T1000 (cell line): ENCODE measurements at places on chromosomes 2 and 18.

- DNase-seq = no peak
These were observed 7.3 kb upstream of the CRYBA2 start for GRCh38 chr2:219000569-219000960.

GRCh38 chr18:46264255-46264654, 160.1 kb downstream of the HAUS1 start:
- DNase-seq = no peak

DNA sequence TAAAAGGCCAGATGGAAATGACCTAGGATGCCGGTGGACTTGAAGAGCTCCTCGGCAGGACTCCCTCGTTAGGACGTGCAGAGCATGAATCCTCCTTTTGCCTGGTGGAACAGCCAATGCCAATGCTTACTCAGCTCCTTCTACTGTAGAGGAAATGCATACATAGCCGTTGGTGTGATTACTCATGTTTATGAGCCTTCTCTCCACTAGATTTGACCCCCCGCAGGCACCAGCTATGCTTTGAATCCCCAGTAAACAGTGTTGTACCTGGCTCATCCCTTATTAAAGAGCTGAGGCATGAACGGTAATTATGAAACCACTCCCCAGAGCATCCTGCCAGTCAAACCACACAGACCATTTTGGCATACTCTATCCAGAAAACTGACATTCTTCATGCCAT, 172.8 kb downstream of the ANTXR1 start:
- peak; percentile 66 for DNase-seq

- no peak for DNase-seq
These were observed 371.8 kb downstream of the EPHA4 start for GRCh38 chr2:221200184-221200839.

DNA sequence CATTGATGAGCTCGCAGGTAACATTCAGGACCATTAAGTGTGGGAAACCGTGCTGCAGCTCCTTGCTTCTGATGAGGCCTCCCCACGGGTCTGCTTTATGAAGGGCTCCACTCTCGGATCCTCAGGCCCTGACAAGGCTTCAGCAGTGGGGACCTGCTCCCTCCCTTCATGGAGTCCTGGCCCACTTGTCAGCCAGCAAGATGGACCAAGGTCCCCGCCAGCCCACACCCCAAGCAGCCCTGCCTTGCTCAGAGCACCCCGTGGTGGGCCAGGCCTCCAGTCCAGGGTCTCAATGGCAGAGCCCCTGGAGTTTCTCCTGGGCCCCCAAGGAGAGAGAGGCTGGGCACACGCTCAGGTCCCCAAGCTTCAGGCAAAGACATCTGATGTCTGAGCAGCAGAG, 41.5 kb downstream of the CROCC2 start:
- DNase-seq = no peak

- DNase-seq = no peak
These were observed 8.0 kb downstream of the HAAO start for GRCh38 chr2:42784204-42784880.

- no peak for DNase-seq
These were observed 14.0 kb upstream of the ANKRD62 start for GRCh38 chr18:12079491-12080237.

DNA sequence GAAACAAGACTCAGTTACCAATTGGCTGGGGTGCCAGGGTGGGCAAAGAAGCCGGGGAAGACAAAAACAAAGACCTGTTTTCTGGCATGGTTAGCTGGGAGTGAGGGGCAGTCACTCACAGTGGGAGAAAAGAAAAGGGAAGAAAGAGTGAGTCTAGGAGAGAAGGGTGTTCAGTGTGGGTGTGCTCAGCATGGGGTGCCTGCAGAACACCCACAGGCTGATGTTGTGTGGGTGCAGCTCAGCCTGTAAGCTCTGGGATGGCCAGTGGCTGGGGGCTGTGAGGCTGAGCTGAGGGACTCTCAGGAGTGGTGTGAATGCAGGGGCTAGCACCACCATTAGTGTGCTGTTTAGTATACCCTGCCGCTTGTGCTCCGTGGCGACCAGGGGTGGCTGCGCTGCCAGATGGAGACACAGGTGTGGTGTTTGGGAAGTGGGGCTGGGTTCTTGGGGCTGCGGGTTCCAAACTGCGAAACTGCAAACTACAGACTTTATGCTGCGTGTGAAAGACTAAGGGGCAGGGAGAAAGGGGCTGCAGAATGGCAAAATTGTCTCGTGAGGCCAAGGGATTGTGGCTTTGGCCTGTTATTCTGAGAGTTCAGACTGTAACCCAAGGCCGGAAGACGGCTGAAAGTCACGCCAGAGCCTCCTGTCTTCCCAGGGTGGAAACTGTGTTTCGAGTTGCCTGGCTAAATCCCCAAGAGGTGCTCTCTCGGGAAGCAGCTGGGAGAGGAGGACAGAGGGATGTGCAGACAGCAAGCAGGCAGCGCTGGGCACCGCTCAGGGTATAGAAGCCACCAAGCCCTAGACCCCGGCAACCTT, 156.3 kb downstream of the TTC32 start:
- no peak for DNase-seq

- no peak for DNase-seq
These were observed 119.7 kb downstream of the TACR1 start for GRCh38 chr2:75079575-75079974.

DNA sequence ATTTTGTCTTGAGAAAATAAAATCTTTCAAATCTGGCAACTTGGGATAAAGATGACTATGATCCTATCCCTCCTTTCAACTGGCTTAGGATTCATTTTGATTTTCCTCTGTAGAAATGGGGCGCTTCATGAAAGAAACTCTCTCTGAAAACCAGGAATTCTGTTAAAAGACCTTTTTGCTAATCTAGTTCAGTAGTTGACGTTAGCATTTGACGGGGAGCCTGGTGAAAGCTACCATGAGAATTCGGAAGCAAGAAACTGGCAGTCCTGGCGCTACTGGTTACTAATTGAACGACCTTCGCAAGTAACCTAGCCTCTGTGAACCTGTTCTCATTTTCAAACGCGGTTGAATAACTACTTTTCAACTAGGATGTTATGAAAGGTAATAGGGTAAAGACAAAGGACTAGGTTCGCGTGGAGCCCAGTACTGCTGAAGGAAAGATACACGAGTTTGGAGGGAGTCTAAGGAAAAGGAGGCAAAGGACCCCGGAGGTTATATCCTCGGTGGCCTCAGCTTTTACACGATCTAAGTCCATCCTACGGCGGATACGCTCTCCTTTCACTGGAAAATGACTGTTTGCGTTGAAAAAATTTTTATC, 604 bp upstream of the STK11IP start:
- no peak for DNase-seq

DNA sequence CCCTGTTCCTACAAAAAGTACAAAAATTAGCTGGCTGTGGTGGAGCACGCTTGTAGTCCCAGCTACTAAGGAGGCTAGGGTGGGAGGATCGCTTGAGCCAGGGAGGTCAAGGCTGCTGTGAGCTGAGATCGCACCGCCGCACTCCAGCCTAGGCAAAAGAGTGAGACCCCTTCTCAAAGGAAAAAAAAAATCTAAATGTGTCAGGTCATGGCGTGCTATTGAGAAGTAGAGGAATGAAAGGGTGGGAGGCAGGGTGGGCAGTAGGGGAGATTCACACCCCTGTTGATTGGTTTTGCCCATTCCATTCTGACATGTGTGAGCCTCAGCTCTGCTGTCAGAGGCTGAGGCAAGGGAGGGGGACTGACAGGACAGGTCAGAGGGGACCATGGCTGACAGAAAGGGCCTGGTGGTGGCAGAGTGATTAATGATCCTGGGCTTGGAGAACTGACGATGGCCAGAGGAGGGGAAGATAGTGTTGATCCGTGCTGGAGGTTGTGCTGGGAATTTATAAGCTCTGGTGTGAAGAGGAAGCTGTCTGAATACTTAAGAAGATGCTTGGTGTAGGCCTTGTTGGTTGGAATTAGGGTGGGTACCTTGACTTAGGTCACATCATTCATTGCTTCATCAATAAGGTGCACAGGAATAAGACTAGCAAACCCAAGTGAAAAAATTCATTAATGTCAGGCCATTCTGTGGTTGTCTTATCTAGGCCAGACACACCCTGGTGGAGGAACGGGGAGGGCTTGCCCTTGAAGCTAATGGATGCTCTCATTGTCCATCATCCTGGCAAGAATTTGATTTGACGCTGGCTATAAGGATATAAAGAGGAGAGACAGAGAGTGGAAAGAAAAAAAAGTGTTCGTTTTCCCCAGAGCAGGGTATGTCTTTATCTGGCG, 19.1 kb upstream of the SMARCAL1 start:
- DNase-seq = no peak

DNA sequence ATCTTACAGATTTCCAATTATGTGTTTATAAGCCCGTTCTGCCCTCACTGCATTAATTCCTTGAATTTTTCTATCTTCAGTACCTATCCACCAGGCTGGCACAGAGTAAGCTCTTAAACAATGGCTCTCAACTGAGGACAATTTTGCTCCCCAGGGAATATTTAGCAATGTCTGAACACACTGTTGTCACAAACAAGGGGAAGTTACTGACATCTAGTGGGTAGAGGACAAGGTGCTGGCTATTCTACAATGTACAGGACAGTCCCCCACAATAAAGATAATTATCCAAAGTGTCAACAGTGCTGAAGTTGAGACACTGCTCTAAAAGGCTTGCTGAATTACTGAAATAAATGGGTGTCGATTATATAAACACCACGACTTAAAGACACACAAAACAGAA, 5.0 kb downstream of the NDUFS1 start:
- DNase-seq = no peak

DNA sequence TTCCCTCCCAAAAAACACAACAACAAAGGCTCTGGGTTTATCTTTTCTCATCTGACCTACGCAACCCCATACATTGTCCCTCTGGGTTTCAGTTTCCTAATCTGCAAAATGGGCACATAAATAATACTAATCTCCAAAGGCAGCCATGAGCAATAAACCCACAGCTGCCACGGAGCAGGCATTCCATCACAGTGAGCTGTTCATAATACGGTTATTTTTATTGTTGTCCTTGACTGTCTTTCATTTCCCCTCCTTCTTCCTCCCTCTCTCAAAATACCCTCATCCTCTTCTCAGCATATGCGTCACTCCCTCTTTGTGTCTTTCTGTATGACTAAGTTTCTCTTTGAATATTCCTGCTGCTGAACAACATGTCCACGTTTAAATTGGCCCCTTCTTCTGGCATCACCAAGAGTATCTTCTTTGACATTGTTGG, 129.8 kb upstream of the CAB39 start:
- DNase-seq = no peak

DNA sequence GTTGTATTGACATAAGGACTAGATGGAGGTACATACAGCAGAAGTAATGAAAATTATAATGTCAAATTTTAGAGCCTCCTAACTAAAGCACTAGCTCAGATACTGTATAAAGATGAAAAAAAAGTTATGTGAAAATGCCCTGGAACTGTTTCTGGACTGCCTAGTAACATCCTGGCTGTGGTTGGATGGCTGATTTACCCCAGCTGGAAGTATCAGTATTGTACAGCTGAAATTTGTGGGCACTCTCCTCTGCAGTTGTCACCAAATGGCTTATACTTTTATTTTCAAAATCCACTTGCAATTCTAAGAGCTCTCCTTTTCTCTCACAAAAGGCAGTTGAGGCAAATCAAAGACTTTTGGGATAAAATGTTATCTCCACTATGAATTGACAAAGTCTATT, 239.2 kb downstream of the RPIA start:
- no peak for DNase-seq

- no peak for DNase-seq
These were observed 79.6 kb upstream of the PKDCC start for GRCh38 chr2:41968182-41968578.

GRCh38 chr18:74416124-74416523, 41.0 kb downstream of the DIPK1C start:
- no peak for DNase-seq

- DNase-seq = no peak
These were observed 27.0 kb downstream of the TMEM182 start for GRCh38 chr2:102788885-102789260.

DNA sequence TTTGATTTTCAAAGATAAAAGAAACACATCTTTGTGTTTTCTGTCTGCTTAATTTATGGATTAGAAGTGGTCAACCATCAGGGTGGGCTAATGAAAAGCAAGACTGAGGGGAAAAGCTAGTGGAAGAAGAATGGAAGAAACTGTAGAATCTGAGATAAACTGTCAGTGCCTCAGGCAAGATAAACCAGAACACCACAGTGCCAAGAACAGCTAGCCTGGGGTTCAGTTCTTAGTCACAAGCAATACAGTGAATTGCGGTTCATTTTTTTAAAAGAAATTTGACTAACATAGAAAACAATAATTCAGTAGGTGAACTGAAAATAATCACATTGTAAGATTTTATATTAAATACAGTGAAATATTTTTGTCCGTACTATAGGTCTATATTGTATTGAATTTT, 22.0 kb upstream of the LNPK start:
- no peak for DNase-seq

- DNase-seq = no peak
These were observed 28.6 kb upstream of the PPP4R1 start for GRCh38 chr18:9642799-9643462.

GRCh38 chr18:53886058-53886457, 338.4 kb downstream of the MBD2 start:
- DNase-seq = no peak

DNA sequence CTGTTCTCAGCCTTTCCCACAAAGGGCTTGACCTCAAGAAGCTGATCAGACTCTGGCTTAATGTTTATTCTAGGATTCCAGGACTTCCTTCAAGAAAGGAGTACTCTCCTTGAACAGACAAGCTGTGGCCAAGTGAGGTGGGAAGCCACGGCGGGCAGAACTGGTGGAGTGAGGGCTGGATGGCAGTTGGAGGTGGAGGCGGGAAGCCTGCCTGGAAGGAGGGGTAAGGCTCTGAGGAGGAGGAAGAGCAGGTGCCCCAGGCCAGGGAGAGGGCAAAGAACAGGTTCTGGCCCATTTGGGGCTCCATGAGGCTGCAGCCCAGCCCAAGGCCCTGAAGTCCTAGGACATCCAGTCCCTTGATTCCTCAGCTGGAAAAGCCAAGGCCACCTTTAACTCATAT, 143.9 kb downstream of the CYP26B1 start:
- no peak for DNase-seq

GRCh38 chr2:207133820-207134519, 31.8 kb downstream of the KLF7 start:
- peak; percentile 62 for DNase-seq

DNA sequence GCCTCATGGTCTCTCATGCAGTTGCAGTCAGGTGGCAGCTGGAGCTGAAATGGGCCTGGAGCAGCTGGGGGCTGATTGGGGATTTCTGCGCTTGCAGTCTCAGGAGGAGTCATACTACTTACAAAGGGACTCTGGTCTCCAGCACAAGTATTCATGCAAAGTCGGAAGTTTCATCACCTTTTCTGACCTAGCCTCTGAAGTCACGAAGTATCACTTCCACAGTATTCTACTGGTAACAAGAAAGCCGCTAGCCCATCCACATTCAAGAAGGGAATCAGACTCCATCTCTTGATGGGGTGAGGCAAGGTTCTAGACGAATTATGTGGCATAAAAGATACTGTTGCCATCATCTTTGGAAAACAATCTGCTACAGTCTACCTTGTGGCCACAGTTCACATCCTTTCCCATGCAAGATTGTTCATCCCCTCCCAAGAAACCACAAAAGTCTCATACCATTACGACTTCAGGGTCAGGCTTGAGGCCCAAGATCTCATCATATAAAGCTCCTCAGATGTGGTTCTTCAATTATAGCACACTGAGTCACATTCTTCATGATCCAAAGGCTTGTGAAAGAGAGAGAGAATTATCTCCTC, 95.3 kb downstream of the SMC6 start:
- no peak for DNase-seq

GRCh38 chr2:236538242-236538641, 31.4 kb upstream of the ACKR3 start:
- DNase-seq = no peak

GRCh38 chr18:44786688-44787087, 106.0 kb downstream of the SETBP1 start:
- DNase-seq = no peak

GRCh38 chr2:101340141-101340551, 31.6 kb upstream of the RNF149 start:
- no peak for DNase-seq
